ENCODE measurements at places on chromosomes 2 and 18.

- DNase-seq, result no peak
These were observed 87.0 kb upstream of the MAP4K3 start for GRCh38 chr2:39524061-39524460.

GRCh38 chr18:22179174-22179573 is 9.8 kb downstream of the GATA6 start:
- no peak for DNase-seq

DNA sequence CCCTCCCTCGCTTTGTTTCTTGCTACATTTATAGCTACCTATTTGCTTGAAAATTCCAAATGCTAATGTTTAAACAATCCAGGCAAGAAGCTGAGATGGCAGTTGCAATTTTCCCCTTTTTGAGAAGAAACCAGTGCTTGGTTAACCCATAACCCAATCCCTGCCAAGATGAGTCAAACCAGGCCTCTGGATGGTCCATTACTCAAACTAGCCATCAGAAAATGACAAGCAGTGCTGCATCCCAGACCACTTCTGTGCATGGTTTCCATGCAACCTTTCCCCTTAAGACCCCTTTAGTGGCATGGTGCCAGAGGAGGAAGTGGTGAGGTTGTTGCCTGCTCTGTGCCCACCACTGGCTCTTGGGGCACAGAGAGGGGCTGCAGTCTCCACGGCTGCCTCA is 131.2 kb upstream of the RMP24 start:
- no peak for DNase-seq

GRCh38 chr18:27599202-27599829 is 414.2 kb upstream of the CHST9 start:
- DNase-seq, result no peak

DNA sequence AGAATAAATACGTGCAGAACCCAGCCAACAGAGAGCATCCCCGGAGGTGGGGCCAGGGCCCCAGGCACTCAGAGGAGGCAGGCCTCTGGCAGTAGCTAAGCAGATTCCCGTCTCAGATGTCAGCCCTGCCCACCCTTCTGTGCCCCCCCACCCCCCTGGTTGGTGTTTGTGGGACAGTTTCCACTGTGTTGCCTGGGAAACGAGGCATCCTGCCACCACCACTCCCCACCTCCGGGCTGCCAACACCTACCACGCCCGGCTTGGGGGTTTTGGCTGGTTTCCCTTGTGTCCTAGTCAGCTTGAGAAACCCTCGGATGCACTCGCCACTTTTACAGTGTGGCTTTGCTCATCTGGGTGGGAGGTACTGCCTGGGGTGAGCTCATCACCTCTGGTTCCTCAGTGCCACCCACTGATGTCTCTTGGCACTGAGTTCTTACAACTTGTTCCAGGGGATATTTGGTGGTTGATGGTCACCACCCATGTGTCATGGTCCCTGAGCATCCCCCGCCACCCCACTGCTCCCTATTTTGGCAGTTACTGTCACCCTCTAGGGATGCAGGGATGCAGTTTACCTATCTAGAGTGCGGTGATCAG is 72.4 kb upstream of the YWHAQ start:
- peak; percentile 55 for DNase-seq

- no peak for DNase-seq
These were observed 185.1 kb upstream of the LHCGR start for GRCh38 chr2:48940606-48941005.

GRCh38 chr2:132521341-132521740 is 104.7 kb downstream of the GPR39 start:
- DNase-seq, result no peak

GRCh38 chr18:37762076-37762621 is 196.6 kb upstream of the CELF4 start:
- DNase-seq, result no peak

- DNase-seq, result no peak
These were observed 11.8 kb upstream of the CCBE1 start for GRCh38 chr18:59708988-59709387.

GRCh38 chr2:150491430-150491829 is 4.0 kb upstream of the RND3 start:
- DNase-seq, result no peak

DNA sequence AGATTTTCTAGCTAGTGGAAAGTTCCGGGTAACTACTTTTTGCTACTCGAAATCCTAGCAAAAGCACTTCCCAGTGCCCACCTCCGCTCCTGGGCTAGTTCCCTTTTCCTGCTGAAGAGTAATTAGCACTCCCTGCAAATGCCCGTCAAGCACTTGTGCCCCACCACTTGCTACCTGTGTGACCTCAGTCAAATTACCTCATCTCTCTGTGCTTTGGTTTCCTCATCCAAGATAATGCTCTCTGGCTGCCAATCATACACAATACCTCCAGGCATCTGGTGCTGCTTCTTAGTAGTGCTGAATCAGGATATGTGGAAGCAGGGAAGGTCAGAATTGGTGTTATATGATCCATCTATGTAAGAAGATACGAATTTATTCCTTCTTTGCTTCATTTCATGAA is 102.1 kb upstream of the CDCA7 start:
- no peak for DNase-seq

- no peak for DNase-seq
These were observed at the start of gene CPO for GRCh38 chr2:206939340-206939739. TSS of gene CPO (plus strand) at chr2:206939518. CDS start at chr2:206939600, 82 bp downstream.

DNA sequence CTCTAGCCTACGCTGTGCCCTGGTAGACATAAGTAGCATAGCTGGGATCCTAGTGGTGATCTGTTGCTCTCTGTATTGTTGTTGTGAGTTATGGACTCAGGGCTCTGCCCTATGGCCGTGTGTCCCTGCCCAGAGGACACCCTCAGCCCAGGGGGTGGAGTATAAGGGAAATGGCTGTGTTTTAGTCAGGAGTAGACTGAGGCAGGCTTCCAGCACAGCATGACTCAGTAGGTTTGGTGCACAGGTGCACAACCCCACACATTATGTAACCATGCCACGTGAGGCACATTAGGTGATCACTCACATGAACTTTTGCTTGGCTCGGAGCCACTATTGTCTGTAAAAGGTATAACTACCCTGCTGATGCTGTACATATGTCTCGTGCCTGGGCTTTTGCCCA is 59.9 kb upstream of the PEX13 start:
- no peak for DNase-seq

DNA sequence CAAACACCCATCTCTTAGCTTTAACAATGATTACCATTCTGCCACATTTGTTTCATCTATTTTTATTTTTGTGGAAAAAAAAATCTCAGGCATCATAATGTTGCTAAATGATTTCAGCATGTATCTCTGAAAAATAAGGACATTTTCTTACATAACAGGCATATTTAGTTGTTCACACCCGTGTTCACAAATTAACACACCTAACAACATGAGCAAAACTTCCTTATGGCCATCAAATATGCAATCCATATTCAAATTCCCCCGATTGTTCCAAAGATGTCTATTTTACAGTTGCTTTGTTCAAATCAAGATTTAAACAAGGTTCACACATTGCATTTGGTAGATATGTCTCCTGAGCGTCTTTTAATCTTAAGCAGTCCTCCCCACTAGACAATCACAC is 29.2 kb downstream of the TMEM177 start:
- no peak for DNase-seq

- DNase-seq, result no peak
These were observed 143.7 kb upstream of the CDH7 start for GRCh38 chr18:65607161-65607560.

- no peak for DNase-seq
These were observed 588.4 kb downstream of the ARHGAP15 start for GRCh38 chr2:143717536-143718168.

DNA sequence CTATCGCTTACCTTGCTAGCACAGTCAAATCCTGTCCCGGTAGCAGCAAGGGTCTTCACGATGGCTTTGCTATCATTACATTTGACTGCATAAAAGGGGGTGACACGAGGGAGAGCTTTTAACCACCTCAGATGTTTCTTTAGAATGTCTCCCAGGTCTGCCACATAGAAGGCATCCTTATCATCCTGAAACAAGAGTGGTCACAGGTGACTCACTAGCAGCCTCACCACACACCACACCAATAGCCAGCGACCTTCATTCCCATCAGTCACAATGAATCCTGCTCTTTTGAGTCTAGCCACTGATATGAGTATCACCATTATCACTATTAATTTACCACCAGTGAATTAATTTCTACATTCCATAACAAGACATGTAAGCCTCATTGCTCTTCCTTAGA is 3.7 kb downstream of the ODC1 start:
- no peak for DNase-seq
